ENCODE measurements at places on chromosomes 13 and 19. TPM values are rescaled to one million over a fixed set of nuclear protein-coding genes. Genes with fewer than 3 reads are reported as not detected.
A peak's percentile ranks its signal among the peaks of the same experiment; 100 is the strongest.

- DNase-seq = no peak
- H3K36me3 ChIP-seq = no peaks in the 10 kb centered on the region
- no peak overlapping the region for H3K4me3 ChIP-seq
- H3K27ac ChIP-seq = no peak overlapping the region
- H3K4me1 ChIP-seq = no peaks in the 10 kb centered on the region
- no peaks in the 10 kb centered on the region for H3K27me3 ChIP-seq
Measured at GRCh38 chr13:39419876-39420275, 183.1 kb downstream of the LHFPL6 start.

GRCh38 chr13:39602614-39603366, at the start of gene LHFPL6:
LHFPL6 (minus strand) TSS chr13:39603193.
- H3K27me3 ChIP-seq = no peaks in the 10 kb centered on the region
- H3K4me3 ChIP-seq = peak within 1 kb of the TSS; percentile 76
- peak within 1 kb of the TSS; percentile 89 for H3K27ac ChIP-seq
- no peak for DNase-seq
- peaks cover 19% of the 10 kb centered on the region for H3K4me1 ChIP-seq

GRCh38 chr19:33125929-33126388, 6.0 kb upstream of the WDR88 start:
- H3K36me3 ChIP-seq = peaks cover 10% of the 10 kb centered on the region
- H3K4me1 ChIP-seq = 0 out of 2 replicates have a peak, but pooled peaks cover 3% of the 10 kb centered on the region
- H3K27ac ChIP-seq = peak overlapping the region; percentile 36
- H3K27me3 ChIP-seq = no peaks in the 10 kb centered on the region

ZNF416 gene
- 8.7 TPM for total RNA-seq

SLC8A2 gene
- total RNA-seq = 0.10 TPM

Data from Panc1 (cell line).